ENCODE measurements at places on chromosomes 2 and 18. TPM values are rescaled to one million over a fixed set of nuclear protein-coding genes. Genes with fewer than 3 reads are reported as not detected.

GRCh38 chr18:47929681-47930198, 719 bp downstream of the SMAD2 start:
- DNase-seq, result peak; percentile 39

DNA sequence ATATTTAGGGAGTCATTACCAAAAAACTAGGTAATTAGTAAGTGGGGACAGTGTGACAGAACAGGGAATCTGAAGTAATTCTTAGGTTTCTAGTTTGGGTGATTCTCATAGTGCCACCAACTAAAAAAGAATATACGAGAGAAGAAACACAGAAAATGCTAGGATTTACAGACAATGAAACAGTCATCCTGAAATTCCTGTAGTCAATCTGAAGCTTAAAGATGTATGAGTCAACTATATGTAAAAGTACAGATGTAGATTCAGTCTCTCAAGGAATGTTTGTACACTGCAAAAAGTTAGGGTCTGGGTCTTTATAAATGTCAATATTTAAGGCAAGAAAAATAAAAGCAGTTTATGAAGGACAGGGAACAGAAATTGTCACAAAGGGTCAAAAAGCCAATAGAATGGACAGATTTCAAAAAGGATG, 107.0 kb downstream of the STRN start:
- DNase-seq, result no peak

GRCh38 chr2:48607307-48608014, 10.2 kb upstream of the GTF2A1L start:
- no peak for DNase-seq

Gene IL1RN
- 0.39 TPM for polyA plus RNA-seq
